ENCODE measurements at places on chromosomes 6 and 20. TPM values are rescaled to one million over a fixed set of nuclear protein-coding genes. Genes with fewer than 3 reads are reported as not detected.

The NRN1 gene
- 3.4 TPM for polyA plus RNA-seq

The EZR gene
- polyA plus RNA-seq: 70.6 TPM

The TMEM200A gene
- 7.3 TPM for polyA plus RNA-seq

DNA sequence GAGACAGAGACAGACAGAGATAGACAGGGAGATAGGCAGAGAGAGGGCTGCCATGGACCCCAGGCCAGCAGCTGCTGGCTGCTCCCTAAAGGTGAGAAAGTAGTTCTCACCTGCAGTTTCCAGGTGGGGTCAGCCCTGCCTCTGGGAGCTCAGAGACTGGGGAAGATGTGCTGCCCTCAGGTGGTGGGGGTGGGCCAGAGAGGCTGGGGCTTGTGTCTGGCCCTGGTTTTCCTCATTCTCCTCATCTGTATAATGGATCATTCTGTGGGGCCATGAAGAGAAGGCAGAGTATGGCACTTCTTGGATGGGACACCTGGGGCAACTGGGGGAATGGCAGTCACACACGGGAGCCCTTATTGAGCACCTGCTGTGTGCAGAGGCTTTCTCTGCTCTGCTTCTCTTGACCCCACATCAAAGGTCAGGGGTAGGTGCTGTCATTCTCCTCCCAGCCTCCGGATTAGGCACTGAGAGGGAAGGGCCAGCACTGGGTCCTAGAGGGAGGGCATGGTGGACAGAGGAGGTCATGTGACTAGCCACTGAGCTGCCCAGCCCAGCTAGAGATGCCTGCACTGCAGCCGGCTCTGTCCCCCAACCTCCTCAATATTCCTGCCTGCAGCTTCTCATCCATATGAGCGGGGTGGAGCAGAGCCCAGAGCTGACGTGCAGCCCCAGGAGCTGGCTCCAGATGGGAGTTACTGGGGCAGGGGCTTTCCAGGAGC, 4.1 kb downstream of the ANGPT4 start:
- no peak for DNase-seq
- no peaks in the 10 kb centered on the region for H3K4me1 ChIP-seq
- no peak overlapping the region for H3K4me3 ChIP-seq
- H3K27me3 ChIP-seq: no peaks in the 10 kb centered on the region

DNA sequence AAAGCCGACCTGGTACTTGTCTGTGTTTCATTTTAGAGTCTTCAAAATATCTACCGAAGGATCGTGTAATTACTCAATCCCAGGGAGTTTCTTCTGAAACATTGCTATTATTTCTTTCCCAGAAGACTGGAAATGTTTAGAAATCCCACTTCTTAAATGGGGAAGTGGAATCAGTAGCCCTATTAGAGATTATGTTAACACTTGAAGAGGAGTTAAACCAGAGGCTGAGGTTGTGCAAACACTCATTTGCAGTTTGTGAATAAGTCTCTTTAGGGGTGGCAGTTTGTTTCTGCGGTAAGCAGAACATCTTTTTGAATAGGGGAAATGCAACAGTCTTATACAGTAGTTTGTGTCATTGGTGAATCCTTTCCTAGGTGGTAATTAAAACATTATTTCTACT, 21.3 kb downstream of the DSP start:
- no peak for DNase-seq
- H3K36me3 ChIP-seq: peaks cover 28% of the 10 kb centered on the region
- peaks cover 15% of the 10 kb centered on the region for H3K4me1 ChIP-seq
- H3K27ac ChIP-seq: peak overlapping the region; percentile 3
- H3K4me3 ChIP-seq: no peak overlapping the region

DNA sequence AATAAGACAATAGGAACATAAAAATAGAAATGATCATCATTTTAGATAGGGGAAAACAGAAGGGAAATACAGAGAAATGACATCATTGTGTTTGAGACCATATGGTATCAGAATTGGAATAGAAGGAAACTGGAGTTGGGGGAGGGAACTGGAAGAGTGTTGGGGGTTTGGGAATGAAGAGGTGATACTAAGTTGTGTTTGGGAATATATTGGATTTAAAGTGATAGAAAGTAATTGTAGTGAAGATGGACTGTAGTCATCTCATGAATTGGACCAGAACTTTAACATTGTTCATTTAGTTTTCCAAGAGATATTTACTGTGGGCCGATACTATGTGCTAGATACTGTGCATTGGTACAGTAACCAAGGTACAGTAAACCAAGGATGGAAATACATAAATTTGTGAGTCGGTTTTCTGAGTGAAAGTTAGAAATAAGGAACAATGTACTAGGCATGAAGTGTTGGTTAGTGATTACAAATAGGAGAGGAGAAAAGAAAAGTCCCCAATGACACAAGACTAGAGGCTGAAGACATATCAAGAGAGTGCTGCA, 32.3 kb downstream of the KCNQ5 start:
- H3K36me3 ChIP-seq: no peaks in the 10 kb centered on the region
- no peak overlapping the region for H3K27ac ChIP-seq
- H3K4me1 ChIP-seq: no peaks in the 10 kb centered on the region
- no peaks in the 10 kb centered on the region for H3K27me3 ChIP-seq

- H3K27me3 ChIP-seq: no peaks in the 10 kb centered on the region
- DNase-seq: no peak
- no peak overlapping the region for H3K27ac ChIP-seq
- H3K36me3 ChIP-seq: no peaks in the 10 kb centered on the region
- no peaks in the 10 kb centered on the region for H3K4me1 ChIP-seq
Measured at GRCh38 chr6:43761666-43762409, 8.2 kb upstream of the VEGFA start.

DNA sequence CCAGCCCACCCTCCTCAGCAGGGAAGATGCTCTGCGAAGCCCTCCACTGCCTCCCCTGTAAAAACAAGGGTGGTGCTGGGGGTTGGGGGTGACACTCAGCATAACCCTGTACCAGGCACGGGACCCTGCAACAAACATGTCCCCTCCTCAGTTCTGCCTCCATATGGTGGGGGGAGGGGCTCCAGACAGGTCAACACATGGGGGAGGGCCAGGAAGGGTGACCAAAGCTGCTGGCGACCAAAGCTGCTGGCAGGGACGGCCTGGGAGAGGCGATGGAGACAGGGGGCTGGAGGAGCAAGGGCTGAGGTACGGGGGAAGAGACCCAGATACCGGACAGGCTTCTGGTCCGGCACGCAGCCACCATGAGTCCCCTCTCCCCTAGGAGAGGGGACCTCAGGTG, 123.2 kb downstream of the TAF4 start:
- H3K4me1 ChIP-seq: no peaks in the 10 kb centered on the region
- no peak overlapping the region for H3K27ac ChIP-seq
- no peak for DNase-seq
- H3K36me3 ChIP-seq: no peaks in the 10 kb centered on the region
